Stimulated activated CD8-positive, alpha-beta memory T cell treated with anti-CD3 and anti-CD28 coated beads, Interleukin-4, amount 100 ng/mL, for 4 hours (primary cell): ENCODE measurements at places on chromosomes 7 and 10.

DNA sequence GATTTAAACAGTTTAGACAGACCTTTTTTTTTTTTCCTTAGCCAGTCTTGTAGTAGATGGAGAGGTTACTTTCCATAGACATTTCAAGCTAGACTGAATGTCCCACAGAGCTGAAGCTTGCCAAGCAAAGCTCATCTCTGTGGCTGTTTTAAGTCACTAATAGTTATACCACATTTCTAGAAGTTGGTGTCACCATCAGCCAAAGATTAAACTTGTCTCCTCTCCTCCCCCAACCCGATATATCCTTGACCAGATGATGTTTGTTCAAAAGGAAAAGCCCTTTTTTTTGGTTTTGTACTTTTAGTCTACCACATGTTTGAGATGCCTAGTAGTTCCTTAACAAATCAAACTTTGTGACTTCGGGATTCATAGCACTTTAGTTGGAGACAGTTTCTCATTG is 66.1 kb downstream of the ADD3 start:
- no peak for DNase-seq

- no peak for DNase-seq
These were observed 251.2 kb upstream of the FZD1 start for GRCh38 chr7:91013078-91013477.

- DNase-seq = no peak
These were observed 29.6 kb downstream of the MINDY4 start for GRCh38 chr7:30800785-30801252.

DNA sequence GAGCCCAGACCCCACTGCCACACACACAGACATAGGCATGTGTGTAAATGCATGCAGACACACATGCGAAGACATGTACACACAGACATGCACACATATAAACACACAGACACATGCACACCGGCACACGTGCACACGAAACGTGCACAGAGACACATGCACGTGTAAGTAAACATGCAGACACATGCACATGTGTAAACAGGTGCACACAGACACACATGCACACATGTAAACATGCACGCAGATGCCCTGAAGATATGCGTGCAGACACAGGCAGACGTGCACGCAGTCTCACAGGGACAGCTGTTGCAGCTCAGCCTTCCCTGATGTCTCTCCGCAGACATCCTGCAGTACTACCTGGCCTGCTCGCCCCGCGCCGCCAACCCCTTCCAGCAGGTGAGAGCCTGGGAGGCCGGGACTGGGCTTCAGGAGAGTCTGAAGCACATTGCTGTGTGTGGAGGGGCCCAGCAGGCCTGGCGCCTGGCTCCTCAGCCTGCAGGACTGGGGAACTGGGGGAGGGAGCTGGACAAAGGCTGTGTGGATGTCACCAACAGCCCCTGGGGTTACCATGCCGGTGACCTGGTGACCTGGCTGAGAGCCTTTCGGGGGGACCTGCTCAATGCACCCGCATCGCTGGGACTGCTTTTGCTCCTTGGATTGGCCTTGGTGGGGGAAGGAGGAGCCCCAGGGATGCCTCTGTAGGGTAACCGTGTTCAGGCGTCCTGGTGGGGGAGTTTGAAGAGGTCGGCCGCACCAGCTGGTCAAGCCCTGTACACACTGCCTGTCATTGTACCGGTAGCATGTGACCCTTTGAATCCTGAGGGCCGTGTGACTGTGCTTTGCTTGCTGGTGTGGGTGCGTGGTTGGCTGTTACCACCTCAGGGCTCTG is 20.3 kb downstream of the TTYH3 start:
- no peak for DNase-seq

GRCh38 chr7:105298439-105298894 is 90.3 kb downstream of the SRPK2 start:
- no peak for DNase-seq

GRCh38 chr10:11113156-11113555 is 95.5 kb downstream of the CELF2 start:
- no peak for DNase-seq

DNA sequence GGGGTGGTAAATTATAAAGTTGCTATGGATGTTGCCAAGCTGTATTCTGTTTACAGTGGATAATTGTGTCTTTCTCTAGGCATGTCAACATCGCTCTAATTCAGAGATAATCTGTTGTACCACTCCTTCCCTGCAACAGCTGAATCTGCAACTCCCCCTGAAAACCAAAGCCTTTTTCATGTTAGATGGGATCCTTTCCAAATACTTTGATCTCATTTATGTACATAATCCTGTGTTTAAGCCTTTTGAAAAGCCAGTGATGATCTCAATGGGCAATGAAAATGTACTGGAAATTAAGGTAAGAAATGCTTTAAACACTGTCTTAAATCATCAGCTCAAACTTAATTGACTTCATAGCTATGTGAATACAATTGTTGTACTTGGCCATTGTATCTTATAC is 91.0 kb downstream of the MET start:
- DNase-seq = no peak

GRCh38 chr10:30583778-30584415 is 45.7 kb downstream of the LYZL2 start:
- no peak for DNase-seq

DNA sequence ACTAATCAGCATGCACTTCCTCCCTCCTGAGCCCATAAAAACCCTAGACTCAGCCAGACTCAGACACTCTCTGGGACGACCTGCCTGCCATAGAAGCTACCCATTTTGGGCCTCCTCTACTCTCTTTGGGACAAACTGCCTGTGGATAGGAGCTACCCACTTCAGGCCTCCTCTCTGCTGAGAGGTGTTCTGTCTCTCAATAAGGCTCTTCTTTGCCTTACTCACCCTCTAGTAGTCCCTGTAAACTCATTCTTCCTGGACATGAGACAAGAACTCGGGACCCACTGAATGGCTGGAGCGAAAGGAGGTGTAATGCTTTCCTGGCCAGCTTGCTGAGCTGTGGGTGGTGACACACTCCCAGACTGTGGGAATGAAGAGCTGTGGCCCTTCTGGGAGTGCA is 424.8 kb upstream of the FZD8 start:
- DNase-seq = no peak

- DNase-seq = no peak
These were observed 14.5 kb upstream of the LIMK1 start for GRCh38 chr7:74069086-74069541.

DNA sequence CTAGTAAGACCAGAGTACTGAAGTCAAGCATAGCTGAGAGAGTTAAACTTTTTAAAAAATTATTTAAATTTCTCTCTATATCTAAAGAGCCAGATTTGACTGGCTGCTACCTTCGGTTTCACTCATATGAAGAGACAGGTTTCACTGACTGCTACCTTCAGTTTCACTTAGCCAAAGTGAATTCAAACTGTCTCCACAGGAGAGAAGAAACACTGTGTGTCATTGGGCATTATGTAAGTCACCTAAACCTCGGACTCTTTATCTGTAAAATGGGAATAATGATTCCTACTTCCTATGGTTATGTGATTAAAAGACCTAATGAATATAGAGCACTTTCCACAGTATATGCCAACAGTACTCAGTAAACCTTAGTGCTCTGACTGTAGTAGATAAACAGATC is 41.6 kb upstream of the MET start:
- DNase-seq = no peak

GRCh38 chr7:71422104-71422503 is 290.2 kb downstream of the GALNT17 start:
- DNase-seq = no peak

DNA sequence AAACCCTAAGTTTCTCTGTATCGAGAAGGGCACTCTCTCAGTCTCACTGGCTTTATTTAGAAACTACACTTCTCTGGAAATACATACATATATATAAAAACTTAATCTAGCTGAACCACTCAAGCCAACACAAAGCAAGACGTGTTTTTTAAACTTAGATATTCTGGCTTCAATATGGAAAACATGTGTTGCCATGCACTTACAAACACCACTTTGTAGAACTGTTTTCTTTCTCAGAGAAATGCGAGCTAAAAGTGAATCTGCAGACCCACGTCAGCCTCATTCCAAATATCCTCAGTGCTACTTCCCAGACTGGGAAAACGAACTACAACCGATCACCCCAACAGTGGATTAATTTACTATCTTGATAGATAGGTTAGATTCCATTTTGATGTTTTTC is 1.7 kb downstream of the CCDC3 start:
- no peak for DNase-seq

- no peak for DNase-seq
These were observed 36.0 kb upstream of the RSU1 start for GRCh38 chr10:16853201-16853600.

GRCh38 chr7:50706469-50706937 is 76.2 kb downstream of the GRB10 start:
- no peak for DNase-seq

DNA sequence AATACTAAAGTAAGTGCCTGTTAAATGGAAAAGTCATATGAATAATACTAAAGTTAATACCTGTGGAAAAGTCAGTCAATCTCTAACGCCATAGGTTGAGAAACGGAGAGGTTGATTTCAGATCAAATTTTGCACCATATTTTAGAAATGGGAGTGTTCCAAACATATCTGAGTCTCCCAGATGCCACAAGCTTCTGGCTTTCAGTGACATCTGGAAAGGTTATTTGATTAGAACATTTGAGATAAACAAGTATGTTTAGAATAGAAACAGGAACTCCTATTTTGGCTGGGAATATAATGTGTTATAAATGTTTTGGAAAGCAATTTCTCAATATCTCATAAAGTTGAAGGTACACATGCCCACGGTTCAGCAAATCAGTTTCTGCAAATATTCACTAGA is 5.8 kb downstream of the MACC1 start:
- no peak for DNase-seq

DNA sequence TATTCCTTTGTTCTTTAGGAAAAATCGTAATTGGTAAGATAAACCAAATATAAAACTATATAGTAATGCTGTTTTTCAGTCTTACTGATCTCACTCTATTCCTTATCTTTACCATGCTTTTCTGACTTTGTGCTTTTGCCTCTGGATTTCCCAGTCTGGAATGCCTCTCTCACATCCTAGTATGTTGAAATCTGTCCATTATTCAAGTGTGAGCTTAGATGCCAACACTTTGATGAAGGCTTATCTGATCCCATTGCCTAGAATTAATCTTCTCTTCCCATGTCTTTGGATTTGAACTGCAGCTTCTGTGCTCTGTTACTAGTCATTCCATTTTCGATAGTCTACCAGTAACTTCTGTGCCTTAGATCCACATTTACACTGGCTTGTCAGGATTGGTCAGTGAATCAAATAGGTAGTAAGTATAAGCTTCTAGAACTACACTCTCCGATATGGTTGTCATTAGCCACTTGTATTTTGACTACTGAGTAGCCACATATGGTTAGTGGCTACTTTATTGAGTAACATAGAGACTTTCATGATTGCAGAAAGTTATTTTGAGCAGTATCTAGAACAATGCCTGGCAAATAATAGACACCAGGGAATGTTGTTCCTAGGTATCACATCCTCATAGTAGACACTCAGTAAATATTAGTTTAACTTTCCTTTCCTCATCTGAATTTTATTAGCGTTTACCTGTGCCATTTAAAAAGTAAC is 92.9 kb downstream of the BMPR1A start:
- no peak for DNase-seq

GRCh38 chr7:92793656-92794205 is 42.6 kb downstream of the CDK6 start:
- no peak for DNase-seq

GRCh38 chr10:9577746-9578145 is 1439.9 kb upstream of the CELF2 start:
- no peak for DNase-seq

- no peak for DNase-seq
These were observed 36.9 kb downstream of the ENTPD1 start for GRCh38 chr10:95792874-95793285.

- DNase-seq = no peak
These were observed 35.5 kb downstream of the ADGRA1 start for GRCh38 chr10:133123050-133123745.

DNA sequence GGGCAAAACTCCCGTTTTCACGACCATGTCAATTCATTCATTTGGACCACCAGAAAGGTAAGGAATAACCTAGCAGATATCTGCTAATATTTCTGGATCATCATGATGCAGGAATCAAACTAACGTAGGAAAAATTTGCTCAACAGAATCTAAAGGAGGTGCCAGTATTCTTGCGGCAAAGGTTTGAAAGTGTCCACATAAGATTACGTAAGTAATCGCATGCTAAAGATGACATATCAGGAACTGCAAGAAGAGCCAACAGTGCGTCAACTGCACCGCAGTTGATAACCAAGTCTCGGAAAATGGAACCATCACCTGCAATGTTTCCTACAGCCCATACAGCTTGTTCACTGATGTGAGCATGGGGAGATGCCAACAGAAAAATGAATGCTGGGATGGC is 194.1 kb upstream of the ZNF804B start:
- no peak for DNase-seq

- no peak for DNase-seq
These were observed 116.1 kb downstream of the KLF6 start for GRCh38 chr10:3668966-3669330.

GRCh38 chr10:80268266-80268665 is 21.2 kb downstream of the MAT1A start:
- DNase-seq = no peak

- DNase-seq = no peak
These were observed 25.2 kb downstream of the DNAJB12 start for GRCh38 chr10:72329290-72330068.

GRCh38 chr10:100618632-100619255 is 83.0 kb downstream of the HIF1AN start:
- no peak for DNase-seq

DNA sequence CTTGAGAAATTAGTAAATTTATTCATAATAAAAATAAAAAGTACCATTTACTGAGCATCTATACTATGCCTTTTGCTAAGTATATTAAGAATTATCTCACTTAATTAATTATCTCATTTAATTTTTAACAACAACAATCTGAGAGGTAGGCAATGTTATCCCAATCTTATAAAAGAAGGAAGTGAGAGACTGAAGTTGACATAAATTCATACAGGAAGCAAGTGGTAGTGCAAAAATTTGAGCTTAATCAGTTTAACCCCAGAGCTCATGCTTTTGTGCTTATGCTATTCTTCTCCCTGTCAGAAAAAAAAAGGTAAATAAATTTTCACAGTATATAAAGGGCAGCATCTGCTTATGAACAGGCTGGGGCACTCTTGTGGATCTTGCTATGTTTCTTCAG is 2.7 kb upstream of the LIPF start:
- no peak for DNase-seq

DNA sequence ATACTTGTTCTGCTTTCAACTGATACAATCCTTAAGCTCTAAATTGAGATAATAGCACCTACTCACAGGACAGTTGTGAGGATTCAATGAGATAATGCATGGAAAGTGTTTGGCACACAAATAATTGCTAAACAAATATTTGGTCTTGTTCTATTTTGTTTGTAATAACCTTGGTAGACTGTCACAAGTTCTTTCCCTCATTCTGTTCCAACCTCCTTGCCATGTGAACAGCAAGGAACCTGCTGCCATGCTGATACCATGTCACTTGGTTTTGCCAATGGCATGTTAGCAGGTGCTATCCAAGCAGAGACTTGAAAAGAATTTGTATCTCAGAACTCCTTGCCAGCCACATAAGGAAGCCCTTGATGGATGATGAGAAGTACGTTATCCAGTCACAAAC is 24.8 kb upstream of the TECTB start:
- DNase-seq = no peak
